ENCODE measurements at places on chromosomes 12 and 14.

- DNase-seq: no peak
Observed at GRCh38 chr12:21879312-21879711, 61.9 kb downstream of the ABCC9 start.

- DNase-seq: no peak
Observed at GRCh38 chr12:104863296-104863948, 94.7 kb downstream of the SLC41A2 start.

DNA sequence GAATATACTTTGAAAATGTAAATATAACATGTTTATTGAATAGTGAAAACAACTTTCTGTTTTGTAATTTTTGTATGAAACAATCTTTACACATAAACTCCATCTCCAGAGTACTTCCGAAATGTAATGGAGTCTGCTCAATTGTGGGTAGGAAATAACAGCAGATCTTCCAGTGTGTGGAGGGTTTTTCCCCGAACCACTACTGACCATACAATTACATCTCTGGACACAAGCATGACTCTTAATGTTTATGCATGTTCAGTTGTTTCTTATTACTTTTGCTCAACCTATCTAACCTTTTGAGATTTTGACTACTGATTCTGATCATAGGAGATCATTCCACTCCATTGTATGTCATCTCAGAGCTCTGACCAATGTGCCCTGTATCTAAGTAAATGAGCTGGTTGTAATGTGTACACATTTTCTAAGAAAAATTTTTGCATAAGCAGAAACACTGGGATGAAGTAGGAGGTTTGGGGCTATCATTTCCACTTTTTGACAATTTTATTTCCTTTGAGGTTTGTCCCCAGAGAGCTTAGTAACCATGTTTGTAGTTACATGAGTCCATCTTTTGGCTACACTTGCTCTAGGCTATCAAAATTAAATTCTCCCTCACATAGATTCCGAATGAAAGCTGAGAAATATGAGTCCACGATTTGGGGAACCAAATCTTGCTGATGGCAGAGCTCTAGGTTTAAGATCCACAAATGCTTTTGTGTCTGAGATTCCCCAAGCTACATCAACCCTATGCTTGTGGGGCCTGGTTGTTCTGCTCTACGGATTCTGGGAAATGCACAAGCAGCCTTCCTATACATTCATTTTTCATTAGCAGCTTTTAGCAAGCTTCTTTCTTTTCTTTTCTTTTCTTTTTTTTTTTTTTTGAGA is 21.4 kb upstream of the CLEC4D start:
- DNase-seq: no peak

DNA sequence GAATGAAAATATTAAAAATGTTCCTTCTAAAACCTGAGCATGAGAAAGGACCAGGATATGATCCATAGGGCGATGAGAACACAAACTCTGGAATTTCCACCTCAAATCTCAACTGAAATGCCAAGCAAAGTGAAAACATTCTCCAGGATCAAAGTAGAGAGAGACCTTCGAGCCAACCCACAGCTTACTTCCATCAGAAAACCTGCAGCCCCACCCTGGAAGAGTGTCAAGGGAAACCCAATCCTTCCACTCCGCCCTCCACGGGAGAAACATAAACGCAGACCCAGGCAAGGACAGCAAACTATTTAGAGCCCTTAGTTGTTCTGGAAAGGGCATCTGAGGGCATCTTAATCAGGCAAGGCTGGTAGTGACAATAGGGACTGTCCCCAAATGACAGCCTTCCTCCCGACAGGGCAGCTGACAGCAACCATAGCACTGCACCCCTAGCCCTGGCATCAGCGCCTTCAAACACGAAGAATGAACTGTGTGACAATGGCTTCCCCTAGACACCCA is 21.8 kb downstream of the SLC15A4 start:
- DNase-seq: no peak

DNA sequence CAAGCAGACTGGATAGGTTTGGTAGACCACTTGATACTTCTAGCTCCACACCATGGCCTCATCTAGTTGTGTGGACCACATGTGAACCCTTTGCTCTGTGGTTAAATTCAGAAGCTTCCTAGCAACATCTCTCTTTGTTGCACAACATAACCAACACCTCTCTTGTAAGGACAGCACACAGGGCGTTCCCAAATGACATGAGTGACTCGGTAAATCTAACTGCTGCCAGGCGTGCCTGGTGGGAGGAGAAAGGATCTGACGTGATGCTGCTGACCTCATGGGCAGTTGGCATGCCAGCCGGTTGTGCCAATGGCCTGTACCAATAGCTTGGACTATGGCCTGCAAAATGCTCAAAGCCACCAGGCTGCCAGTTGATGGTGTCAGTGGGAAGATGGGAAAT is 93.8 kb downstream of the CPSF2 start:
- DNase-seq: no peak

- DNase-seq: no peak
Observed at GRCh38 chr12:45248095-45248494, 32.2 kb downstream of the ANO6 start.

DNA sequence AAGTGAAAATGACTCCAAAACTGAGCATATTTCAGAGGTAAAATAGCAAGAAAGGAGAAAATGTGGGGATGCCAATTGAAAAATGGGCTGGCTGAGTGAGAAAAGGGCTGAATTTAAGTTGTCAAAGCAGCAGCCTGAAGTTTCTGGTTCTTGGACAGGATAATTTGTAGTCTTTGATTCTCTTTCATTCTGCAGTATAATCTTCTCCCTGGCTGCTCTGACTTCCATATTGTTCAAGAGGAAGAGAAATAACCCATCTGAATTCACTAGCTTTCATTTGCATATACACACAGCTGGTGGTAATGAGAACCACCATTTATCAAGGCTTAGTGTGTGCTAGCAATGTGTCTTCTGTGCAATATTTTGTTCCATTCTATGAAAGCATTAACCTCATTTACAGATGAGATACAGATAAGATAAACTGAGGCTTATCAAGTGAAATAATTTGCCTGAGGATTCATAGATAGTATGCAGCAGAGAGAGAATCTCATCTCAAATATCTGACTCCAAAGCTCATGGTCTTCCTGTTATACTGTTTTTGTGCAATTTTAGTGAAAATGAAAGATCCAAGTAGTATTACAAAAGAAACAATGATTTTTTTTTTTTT is 184.2 kb downstream of the TMTC2 start:
- no peak for DNase-seq

DNA sequence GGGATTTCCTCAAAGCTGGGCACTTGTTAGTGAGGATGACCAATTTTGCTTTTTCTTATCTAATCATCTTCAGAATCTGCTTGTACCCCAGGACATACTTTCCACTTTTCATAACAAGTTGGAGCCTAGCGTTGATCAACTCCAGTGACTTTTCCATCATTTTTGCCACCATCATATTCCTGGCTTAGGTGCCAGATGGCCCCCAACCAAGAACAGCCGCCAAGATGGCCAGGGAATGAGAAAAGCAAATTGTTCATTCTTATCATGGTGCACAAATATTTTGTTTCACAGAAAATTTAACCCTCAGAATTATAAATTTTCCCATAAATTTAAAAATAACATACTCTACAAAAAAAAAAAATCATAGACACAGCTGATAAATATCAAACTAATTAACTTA is 37.5 kb downstream of the SLC2A13 start:
- no peak for DNase-seq

GRCh38 chr12:47277972-47278448 is 198.3 kb upstream of the AMIGO2 start:
- no peak for DNase-seq

DNA sequence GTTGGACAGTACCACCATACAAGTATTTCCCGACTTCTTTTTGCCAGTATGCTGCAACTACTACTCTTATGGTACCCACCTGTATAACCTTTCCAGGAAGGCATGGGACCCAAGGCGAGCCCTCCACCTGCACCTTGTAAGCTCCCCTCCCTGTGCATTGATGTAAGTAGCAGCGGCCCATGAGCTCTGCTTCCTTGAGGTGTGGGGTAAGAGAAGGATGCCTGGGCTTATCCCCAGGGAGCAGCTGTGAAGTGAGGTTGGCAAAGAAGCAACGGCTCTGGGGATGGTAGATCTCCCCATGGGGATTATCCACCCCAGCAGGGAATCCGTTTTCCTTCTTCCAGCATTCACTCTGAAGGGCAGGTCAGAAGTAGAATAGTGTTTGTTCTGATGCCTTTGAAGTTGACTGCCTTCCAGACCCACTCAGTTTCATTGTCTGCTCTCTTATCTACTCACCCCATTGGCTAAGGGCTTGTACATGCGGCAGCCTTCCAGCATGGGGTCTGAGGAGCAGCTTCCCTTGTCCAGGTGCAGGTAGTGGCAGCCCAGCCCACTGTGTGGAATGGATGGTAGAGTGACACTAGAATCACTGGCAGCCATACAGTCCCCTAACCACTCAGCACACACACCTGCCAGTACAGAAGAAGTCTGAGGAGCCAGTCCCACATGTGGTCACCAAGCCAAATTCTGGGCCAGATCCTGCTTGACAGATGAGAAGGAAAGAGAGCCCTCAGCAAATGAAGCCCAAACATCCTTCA is 3.4 kb downstream of the CIROP start:
- no peak for DNase-seq

DNA sequence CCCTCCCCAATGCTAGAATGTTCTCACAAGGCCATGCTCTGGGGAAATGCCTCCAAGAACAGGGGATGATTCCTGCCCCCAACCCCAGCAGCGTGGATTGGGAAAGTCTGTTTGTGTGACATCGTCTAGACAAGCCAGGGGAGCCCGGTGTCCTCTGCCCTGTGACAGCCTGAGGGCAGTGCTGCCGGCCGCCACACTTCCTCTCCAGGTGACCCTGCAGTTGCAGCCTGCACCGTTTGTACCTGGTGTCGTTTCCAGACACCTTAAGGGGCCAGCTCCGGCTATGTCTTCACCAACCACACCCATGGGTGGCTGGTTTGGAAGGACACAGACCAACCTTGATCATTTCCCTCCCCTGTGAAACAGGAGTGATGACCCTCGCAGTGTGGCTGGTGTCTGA is 372.6 kb downstream of the BCL11B start:
- no peak for DNase-seq

DNA sequence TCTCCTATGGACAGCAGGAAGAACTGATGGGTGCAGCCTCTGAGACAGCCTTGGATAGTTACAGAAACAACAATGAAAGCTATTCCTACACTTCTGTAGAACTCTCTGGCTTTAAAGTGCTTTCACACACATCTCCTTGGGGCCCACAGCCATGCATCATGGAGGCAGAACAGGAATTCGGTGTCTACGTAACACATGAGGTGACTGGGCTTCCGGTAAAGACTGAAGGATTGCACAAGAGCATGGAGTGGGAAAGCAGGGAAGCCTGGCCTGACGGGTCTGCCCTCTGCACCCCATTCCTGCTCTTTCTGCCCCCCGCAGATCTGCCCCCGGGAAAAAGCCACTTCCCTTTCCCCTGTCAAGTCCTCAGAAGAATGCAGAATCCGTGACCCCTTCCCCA is 82.6 kb downstream of the VWF start:
- no peak for DNase-seq

DNA sequence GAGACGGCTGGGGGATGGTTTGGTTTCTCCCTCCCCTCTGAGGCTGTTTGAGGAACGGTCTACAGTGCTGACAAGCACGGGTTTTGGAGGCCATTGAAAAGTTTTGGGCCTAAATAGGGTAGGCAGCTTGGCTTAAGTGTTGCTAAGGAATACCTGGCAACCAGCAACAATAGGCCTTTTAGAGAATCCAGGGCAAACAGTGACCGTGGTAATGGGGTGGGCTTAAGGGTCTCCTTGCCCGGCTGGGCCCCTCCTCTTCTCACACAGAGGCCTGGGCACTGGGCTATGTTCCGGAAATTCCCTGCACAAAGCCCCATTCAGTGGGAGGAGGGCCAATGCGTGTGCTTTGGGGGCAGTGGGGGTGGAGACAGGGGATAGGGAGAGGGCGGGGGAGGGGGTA is 55.4 kb downstream of the ASCL1 start:
- no peak for DNase-seq

DNA sequence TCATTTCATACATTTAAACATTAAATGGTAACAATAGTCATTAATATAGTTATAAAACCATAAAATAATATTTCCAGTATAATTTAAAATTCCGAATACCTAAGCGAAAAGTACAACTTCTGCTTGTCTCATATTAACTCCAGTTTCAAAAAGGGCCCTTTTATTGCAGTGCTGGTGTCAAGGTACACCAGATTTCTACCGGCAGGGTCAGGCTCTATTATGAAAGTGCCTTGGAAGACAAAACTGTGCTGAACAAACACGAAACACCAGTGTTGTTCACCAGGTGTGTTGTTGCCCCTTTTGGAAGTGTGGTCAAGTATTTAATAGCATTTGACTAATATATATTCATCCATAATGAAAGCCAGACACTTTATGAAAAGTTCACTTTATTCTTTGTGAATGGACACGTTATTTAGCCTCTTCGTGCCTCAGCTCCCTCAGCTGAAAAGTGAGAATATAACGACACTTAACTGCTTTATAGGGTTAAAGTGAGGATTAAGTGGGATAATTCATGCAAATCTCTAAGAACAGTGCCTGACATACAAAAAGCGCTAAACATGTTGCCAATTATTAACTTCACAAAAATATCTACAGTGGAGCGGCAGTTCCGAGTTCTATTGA is 20.3 kb upstream of the GNS start:
- DNase-seq: no peak

DNA sequence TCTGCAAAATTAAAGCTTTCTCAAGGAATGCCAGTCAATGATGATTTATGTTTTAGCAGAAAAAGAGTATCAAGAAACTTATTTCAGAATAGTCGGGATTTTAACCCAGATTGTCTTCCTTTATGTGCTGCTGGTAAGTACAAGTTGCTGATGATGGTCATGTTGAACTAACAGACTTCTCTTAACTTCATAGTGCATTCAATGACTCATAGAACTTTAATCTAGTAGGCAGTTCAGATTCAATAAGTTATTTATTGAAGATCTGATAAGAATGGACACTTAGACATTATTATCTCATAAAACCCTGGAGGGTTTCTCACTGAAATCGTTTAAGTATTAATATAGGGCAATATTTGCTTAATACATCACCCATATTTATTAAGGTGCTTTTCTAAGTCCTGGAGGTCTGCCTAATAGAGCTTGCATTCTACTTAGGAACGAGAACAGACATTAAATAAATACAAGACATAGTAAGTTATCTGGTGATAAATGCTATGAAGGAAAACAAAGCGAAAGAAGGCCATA is 33.8 kb downstream of the TOGARAM1 start:
- no peak for DNase-seq

DNA sequence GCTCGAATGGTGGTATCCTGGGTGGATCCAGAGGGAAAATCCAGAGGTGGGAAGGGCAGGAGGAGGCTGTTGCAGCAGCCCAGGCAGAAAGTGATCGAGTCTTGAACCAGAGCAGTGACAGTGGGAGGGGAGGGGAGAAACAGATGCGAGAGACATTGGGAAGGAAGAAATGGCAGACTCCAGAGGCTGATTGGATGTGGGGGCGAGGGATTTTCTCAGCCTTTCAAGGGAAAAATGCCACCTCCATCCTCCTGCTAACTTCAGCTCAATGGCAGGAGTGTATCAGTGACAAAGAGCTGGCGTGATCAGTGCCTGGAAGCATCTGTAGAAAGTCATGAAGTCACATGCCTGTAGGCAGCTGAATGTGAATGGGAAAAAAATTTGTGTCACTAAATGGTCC is 38.6 kb upstream of the NRXN3 start:
- DNase-seq: no peak

- no peak for DNase-seq
Observed at GRCh38 chr12:113766879-113767878, 198.9 kb downstream of the RBM19 start.

GRCh38 chr14:94697773-94698556 is 71.9 kb downstream of the GSC start:
- no peak for DNase-seq

All from left renal cortex interstitium (tissue), 4 donors.